ENCODE measurements at places on chromosomes 7 and 10. TPM values are rescaled to one million over a fixed set of nuclear protein-coding genes. Genes with fewer than 3 reads are reported as not detected.

HTRA1 gene
- 51.9 TPM for total RNA-seq

TRPV5 gene
- not detected for total RNA-seq

TSPAN12 gene
- total RNA-seq = 0.61 TPM

SPACDR gene
- total RNA-seq = 0.65 TPM

GNGT1 gene
- not detected for total RNA-seq

NPY4R2 gene
- total RNA-seq = 25.2 TPM

PRR15 gene
- total RNA-seq = 2.3 TPM

NEUROG3 gene
- not detected for total RNA-seq

PRKCQ gene
- total RNA-seq = 3.5 TPM

SEC61A2 gene
- 12.3 TPM for total RNA-seq

LIPJ gene
- not detected for total RNA-seq

VAX1 gene
- 1.5 TPM for total RNA-seq

WASHC2C gene
- 21.6 TPM for total RNA-seq

BPGM gene
- total RNA-seq = 16.3 TPM

IMPDH1 gene
- total RNA-seq = 128 TPM

ADCY1 gene
- total RNA-seq = 2.4 TPM

PNLIP gene
- not detected for total RNA-seq

ASZ1 gene
- total RNA-seq = not detected

ESYT2 gene
- total RNA-seq = 90.8 TPM

ZCWPW1 gene
- 1.1 TPM for total RNA-seq

SYNPO2L gene
- total RNA-seq = not detected

TDRD1 gene
- total RNA-seq = not detected

NEURL1 gene
- total RNA-seq = 0.38 TPM

C10orf67 gene
- total RNA-seq = 0.17 TPM

SLC26A5 gene
- total RNA-seq = not detected

MSS51 gene
- total RNA-seq = 0.26 TPM

LFNG gene
- 25.4 TPM for total RNA-seq

TACC2 gene
- 76.2 TPM for total RNA-seq

HYAL4 gene
- not detected for total RNA-seq

CYP3A5 gene
- 1.4 TPM for total RNA-seq

PILRA gene
- 6.3 TPM for total RNA-seq

CALML5 gene
- not detected for total RNA-seq

LRGUK gene
- total RNA-seq = 0.60 TPM

ATP6V1F gene
- total RNA-seq = 240 TPM

GBX1 gene
- not detected for total RNA-seq

TCF7L2 gene
- total RNA-seq = 15.7 TPM
